ENCODE measurements at places on chromosomes 5 and 9.

- DNase-seq = no peak
Measured at GRCh38 chr5:95723632-95724369, 7.3 kb upstream of the RHOBTB3 start.

DNA sequence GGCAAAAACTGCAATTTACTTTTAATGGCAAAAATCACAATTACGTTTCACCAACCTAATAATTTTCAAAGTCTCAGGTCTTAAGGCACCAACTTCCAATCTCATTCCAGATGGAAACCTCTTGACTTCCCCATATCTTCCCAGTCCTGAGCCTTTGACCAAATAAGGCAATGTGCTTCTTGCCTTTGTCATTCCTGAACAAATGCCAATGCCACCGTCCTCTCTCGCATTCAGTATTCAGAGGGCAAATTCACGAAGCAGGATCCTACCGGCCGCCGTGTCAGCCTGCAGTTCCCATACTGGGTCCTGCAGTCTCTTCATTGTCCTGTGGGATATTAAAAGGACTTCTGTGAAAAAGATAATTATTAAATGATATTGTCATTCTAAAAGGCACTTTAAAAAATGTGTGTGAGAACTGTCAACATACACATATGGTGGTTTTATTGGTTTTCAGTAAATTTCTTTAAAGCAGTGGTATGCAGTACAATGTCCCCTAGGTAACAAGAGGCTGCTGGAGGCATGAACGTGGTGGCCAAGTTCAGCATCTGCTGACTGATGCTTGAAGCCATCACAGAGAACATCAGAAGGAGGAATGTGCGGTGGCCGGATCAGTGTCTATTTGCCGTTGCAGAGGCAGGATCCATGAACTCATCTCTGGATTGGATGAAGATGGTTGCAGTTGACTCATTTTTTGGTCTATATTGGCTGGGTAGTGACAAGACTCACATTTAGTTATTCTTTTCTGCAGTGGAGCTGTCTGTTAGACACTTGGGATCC lies 101.4 kb upstream of the IRX4 start:
- DNase-seq = no peak

DNA sequence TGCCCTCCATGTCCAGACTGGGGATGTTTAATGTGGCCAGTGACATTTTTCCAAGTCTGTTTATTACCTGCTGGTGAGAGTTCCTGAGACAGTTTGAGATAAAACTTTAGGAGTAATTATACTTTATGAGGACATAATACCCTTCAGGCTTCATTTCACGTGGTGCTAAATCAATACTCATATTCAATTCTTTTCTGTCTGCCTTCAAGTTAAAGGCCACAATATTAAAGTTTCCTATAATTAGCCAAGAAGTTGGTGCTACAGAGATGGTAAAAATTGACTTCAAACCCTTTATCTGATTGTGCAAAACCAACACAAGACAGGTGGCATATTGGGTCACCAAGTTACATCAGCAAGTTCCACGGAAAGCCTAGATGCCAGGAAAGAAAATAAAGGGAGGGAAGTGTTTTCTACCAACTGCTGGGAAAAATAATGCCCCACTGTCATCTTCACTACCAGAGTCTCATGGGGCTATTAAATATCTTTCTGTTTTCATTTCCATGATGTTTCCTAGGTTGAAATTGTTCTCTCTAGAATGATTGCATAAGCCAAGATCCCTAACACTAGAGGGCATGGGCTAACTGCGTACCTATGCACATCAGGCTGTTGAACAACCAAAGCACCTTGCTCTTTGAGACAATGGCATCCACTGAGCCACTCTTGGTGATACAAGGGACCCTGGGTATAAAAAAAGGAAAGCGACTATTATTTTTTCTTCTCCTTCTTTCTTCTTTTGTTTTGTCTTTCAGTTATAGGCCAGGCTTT lies 68.7 kb downstream of the INSYN2B start:
- DNase-seq = no peak

- DNase-seq = no peak
Measured at GRCh38 chr5:103943230-103943629, 380.6 kb upstream of the NUDT12 start.

DNA sequence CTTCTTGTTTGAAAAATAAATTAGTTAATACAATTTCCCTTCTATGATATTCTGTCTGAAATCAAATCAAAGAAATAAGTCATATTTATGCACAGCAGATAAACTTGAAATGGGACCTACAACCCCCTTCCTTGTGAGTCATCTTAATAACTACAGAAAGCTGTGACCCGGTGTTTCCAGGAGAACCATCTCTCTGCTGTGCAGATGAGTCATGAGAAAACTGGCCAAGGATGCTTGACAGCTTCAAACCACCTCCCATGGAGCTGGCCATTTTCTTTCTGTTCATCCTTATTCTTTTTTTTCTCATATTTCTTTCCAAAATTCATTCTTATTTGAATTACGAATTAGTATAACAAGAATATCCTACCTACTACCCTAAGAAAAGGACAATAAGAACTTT lies 43.4 kb upstream of the NR4A3 start:
- DNase-seq = peak; percentile 82

- DNase-seq = peak; percentile 65
Measured at GRCh38 chr9:70111042-70111602, 67.5 kb downstream of the MAMDC2 start.

DNA sequence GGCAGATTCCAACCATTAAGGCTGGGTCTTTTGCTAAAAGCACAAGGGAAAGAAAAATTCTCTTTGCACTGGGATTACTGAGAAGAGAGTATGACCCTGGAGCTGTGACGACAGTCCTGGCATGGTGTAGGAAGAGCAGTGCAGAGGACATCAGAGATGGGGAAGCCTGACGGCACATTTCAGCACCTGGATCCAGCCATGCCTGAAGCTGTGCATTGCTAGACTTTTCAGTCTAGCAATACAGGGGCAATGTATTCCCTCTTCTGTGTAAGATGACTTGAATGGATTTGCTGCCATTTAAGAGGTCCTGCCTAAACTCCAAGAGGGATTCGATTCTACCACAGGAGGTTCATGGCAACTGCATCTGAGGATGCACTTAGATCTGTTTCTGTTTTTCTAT lies 12.3 kb upstream of the MRNIP start:
- no peak for DNase-seq

DNA sequence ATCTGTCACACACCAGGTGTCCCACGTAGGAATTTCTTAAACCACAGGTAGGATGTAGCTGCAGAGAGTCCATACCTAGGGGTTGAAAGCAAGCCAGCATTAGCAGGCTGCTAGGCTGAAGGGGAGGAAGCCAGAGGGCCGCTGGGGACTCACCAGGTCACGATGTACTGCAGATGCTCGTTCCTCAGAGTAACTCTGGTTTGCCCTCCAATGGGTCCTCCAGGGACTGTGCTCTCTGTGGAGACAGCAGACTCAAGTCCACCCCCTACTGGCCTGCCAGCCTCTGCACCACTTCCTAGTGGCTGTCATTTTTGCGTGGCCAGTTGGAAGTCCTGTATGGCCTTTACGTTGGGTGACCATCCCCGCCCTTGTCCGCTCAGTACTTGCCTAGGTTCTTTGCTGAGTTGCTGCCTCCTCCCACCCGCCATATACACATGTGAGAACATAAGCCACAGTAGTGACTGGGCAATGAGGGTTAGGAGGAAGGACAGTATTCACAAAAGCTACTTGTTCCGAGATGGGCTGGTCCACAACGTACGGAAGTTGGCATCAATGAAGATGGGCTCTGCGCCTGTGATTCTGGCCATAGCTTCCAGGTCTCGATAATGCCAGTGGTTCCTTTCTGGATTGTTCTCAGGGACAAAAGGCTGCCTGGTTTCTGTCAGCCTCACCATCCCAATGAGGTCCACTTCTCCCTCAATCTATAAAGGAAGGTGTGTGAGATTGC lies 4.1 kb downstream of the RPL7A start:
- DNase-seq = no peak

GRCh38 chr9:97406620-97407177 lies 5.2 kb upstream of the TDRD7 start:
- no peak for DNase-seq

GRCh38 chr9:81477669-81478068 lies 211.7 kb downstream of the TLE1 start:
- DNase-seq = no peak

- DNase-seq = no peak
Measured at GRCh38 chr9:16181539-16181938, 628.7 kb downstream of the CCDC171 start.

GRCh38 chr5:96111080-96111756 lies 149.6 kb upstream of the ELL2 start:
- no peak for DNase-seq

DNA sequence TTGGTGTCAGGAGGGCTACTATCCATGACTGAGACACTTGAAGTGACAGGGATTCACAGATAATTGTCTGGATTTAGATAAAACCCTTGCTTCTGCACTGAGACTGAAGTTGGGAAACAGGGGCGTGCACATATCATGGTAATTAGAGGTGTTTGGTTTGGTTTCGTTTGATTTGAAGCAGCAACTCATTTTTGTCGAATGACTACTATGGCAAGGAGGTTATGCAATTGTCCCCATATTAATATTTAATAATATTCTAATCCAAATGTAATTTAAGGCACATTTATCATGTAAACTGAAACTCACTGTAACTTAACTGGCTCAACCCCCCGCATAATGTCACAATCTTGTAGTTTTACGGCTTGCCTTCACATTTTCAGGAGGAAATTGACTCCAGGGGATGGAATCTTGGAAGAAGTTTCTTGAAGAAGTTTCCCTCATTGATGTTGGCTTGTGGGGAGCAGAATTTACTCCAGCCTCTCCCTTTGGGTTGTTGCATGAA lies 12.5 kb downstream of the ZNF366 start:
- no peak for DNase-seq

Data from smooth muscle cell of the brain vasculature (primary cell).